ENCODE measurements at places on chromosomes 2 and 18.

GRCh38 chr18:36316246-36316645 is 18.7 kb downstream of the FHOD3 start:
- DNase-seq, result no peak

DNA sequence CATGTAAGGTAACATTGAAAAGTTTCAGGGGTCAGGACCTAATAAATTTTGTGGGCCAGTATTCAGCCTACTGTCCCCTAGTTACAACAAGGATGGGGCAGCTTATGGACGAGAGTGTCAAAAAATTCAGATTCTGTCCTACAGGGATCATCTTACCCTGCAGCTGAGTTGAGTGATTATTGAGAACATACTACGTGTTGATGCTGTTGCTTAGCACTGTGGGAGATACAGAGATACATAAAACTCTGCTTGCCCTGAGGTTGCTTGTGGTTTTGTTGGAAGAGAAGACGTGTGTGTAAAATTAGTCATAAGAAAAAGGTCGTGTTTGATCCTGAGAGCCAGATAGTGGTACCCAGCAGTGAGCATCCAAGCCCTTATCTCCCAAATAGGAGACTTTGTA is 253.2 kb downstream of the NEDD4L start:
- DNase-seq, result no peak

DNA sequence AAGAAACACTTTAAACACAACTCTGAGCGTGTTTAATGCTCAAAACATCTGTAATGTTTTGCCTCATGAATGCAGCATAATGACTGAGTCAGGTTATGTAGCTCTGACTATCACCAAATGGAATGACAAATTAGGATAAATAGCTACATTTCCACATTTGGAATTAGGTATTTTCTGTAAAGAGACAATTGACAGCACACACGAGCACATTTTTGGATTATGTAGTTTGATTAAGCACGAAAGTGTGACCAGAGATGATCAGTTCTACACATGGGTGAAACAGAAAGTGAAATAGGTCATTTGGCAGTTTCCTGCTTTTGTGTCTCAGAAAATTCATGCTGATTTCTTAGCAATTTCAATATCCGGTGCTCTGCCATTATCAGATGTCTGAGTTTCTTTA is 29.0 kb downstream of the LPIN1 start:
- no peak for DNase-seq

DNA sequence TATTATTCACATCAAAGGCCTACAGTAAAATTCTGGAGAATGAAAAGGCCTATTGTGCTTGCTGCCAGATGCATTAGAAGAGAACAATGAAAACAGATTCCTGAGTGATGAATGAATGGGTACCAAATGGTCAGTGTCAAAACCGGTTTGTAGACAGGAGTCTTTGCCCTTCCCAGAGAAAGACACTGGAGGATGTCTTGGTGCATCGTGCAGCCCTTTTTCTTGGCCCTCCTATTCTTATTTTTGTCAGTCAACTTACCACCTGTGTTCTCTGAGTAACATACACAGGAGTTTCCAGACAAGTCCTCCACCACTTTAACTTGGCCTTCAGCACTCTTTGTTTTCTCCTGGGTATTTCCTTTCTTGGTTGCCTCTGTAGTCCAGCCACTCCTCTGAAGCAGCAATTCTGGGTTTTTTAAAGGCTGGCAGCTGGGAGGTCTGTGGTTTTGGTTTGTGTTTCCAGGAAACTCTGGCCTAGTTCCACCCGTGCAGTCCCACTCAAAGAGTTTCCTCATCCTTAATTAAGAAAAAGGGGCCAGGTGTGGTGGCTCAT is 29.4 kb downstream of the PSTPIP2 start:
- no peak for DNase-seq

GRCh38 chr18:21650311-21650710 is 38.2 kb downstream of the SNRPD1 start:
- DNase-seq, result no peak

DNA sequence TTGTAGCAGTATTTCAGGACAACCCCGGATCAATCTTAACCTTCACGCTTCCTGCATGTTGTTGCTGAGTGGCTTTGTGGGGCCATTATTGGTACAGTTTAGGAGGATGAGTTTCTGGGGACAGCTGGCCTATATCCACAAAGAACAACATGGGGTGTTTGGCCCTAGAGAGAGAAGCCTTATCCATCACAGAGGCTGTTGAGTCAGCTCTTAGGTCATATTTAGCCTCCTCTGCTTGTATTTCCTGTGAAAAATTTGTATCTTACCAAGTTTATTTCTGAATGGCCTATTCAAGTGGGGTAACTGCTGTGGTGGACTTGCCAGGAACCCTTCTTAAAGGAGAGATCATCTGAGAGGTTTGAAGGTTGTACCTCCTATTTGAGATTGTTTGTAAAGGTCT is 77.6 kb downstream of the MAP4K4 start:
- DNase-seq, result no peak

DNA sequence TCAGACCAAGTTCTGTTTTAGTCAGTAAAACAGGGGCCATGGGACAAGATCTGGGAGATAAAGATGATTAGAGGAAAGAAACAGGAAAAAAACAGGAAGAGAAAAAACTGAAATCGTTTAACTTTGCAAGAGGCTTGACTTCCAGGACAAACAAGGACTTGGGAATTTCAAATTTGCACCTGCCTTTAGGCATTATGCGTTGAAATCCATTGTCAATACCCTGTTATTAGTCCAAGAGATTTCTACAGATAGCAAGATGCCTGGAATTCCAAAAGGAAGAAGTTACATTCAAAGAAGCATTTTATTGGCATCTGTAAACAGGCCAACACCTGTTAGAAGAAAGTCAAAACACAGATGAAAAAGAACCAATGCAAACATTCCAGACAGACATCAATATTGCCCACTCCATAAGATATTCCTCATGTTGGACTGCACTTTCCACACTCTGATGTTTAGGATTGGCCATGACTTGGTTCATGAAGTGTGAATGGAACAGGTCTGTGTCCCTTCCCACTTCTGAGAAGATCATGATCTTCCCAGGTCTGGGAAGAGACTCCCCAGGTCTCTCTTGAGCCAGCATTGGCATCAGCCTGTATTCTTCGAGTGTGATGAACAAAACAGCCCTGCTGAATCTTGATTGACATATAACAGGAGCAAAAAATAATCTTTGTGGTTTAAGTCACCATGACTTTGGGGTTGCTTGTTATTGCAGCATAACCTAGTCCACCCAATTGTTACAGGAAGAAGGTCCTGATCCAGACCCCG is 181.4 kb upstream of the FN1 start:
- DNase-seq, result no peak

DNA sequence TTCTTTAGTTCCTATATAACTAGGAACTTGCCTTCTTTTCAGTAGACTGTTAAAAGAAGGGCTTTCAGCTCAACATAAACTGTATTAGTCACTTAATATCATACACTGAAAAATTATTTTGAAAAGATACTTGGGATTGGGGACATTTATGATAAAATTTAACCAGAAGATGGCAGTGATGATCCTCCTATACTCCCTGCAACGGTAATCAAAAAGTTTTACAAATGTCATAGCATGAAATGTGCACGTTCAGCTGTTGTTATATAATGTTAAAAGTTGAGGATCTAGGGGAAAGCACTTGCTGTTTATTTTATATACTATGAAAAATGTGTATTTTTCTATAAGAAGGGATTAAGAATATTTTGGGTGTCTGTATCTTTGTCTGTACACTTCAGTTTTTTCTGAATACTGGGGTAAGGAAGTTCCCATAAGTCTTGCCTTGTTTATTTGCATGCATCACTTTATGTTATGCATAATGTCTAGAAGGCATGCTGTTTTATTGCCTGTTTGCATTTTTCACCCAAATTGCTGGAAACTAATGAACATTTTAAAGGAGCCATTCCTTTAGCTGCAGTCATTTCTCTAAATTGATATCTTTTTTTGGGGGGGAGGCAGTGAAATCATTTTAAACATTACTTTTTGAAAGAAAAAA is 19.0 kb downstream of the DYNC1I2 start:
- DNase-seq, result peak; percentile 15

- no peak for DNase-seq
Measured at GRCh38 chr18:63311118-63312018, 8.2 kb downstream of the BCL2 start.

Data from HuH-7 (cell line).